ENCODE measurements at places on chromosomes 11 and 22. TPM values are rescaled to one million over a fixed set of nuclear protein-coding genes. Genes with fewer than 3 reads are reported as not detected.

GRCh38 chr11:78586452-78587046, 11.9 kb upstream of the NARS2 start:
- H3K4me3 ChIP-seq: no peak overlapping the region
- no peaks in the 10 kb centered on the region for H3K36me3 ChIP-seq
- DNase-seq: no peak
- no peaks in the 10 kb centered on the region for H3K4me1 ChIP-seq
- no peak overlapping the region for H3K27ac ChIP-seq

Gene PRDM11
- total RNA-seq: 22.5 TPM

GRCh38 chr11:73647459-73648100, 1.2 kb downstream of the PLEKHB1 start:
- peak; percentile 85 for DNase-seq
- H3K27me3 ChIP-seq: no peaks in the 10 kb centered on the region
- no peaks in the 10 kb centered on the region for H3K36me3 ChIP-seq
- no peak overlapping the region for H3K4me3 ChIP-seq
- H3K27ac ChIP-seq: no peak overlapping the region

GRCh38 chr22:43878831-43879550, 12.8 kb downstream of the PNPLA5 start:
- H3K4me3 ChIP-seq: no peak overlapping the region
- H3K36me3 ChIP-seq: no peaks in the 10 kb centered on the region
- peaks cover 3% of the 10 kb centered on the region for H3K27me3 ChIP-seq
- no peak overlapping the region for H3K27ac ChIP-seq
- H3K4me1 ChIP-seq: no peaks in the 10 kb centered on the region

DNA sequence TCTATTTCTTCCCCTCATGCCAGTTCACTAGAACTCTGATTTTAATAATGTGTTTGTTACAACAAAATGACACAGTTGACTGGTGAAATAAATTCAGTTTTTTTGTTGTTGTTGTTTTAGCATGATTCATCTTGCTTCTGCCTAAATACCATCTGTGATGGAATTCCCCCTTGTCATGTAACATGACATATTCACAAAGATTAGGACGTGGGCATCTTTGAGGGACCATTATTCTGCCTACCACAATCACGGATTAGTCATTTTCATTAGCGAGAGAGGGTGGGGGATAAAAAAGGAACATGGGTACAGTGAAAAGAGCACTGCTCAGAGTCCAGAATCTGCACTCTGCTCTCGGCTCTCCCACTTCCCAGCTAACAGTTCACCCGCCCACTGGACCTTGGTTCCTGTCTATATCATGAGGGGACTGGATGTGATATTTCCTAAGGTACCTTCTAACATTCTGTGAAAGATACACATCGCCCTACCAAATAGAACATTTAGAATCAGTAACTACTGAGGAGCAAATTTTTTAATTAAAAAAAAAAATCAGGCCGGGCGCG, 11.3 kb downstream of the HTATIP2 start:
- no peaks in the 10 kb centered on the region for H3K27me3 ChIP-seq
- H3K4me1 ChIP-seq: no peaks in the 10 kb centered on the region
- no peak for DNase-seq
- no peak overlapping the region for H3K27ac ChIP-seq
- H3K36me3 ChIP-seq: no peaks in the 10 kb centered on the region
- no peak overlapping the region for H3K4me3 ChIP-seq

Gene OR8J1
- not detected for total RNA-seq

DNA sequence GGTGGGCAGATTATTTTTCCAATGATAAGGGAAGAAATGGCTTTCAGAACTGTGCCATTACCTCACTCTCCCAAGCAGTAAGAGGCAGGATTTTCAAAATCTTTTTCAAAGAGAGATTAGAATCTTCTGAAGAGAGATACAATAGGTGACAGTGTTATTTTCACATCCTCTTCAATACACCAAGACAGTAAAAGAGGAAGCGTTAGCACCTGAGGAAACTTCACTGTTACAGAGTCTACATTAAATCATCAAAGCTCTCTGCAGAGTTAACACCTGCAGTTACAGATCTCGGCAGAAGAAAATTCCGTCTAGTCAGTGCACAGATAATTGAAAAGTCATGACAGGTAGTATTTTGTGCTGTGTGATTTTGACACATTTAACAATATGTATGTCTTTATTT, 144.9 kb downstream of the PGR start:
- no peaks in the 10 kb centered on the region for H3K27me3 ChIP-seq
- H3K27ac ChIP-seq: no peak overlapping the region
- no peaks in the 10 kb centered on the region for H3K4me1 ChIP-seq
- H3K4me3 ChIP-seq: no peak overlapping the region
- no peak for DNase-seq

- H3K4me3 ChIP-seq: no peak overlapping the region
- DNase-seq: no peak
- H3K36me3 ChIP-seq: no peaks in the 10 kb centered on the region
Observed at GRCh38 chr11:15896026-15896425, 460.3 kb downstream of the SOX6 start.

GRCh38 chr22:33658775-33659174, 261.5 kb downstream of the LARGE1 start:
- peaks cover 3% of the 10 kb centered on the region for H3K4me1 ChIP-seq
- no peaks in the 10 kb centered on the region for H3K27me3 ChIP-seq
- DNase-seq: peak; percentile 48
- H3K36me3 ChIP-seq: no peaks in the 10 kb centered on the region

Gene OAF
- 7.7 TPM for total RNA-seq

DNA sequence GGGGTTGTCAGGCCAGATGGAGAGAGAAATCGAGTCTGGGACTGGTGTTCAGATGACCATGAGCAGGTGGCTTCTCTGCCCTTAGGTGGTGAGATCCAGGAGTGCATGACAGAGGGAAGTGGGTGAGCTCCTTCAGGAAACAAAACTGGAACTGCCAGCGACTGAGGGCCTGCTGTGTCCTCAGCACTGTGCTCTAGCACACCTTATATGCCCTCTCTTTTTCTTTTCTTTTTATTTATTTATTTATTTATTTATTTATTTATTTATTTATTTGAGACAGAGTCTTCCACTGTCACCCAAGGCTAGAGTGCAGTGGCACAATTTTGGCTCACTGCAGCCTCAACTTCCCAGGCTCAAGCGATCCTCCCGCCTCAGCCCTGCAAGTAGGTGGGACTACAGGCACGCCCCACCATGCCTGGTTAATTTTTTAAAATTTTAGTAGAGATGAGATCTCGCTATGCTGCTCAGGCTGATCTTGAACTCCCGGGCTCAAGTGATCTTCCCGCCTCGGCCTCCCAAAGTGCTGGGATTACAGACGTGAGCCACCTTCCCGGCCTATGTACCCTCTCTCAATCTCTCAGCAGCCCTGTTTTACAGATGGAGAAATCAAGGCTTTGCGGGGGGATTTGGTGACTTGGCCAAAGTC, 14.8 kb upstream of the RASD2 start:
- H3K36me3 ChIP-seq: no peaks in the 10 kb centered on the region
- H3K4me3 ChIP-seq: no peak overlapping the region
- no peaks in the 10 kb centered on the region for H3K4me1 ChIP-seq
- no peak overlapping the region for H3K27ac ChIP-seq
- peaks cover 3% of the 10 kb centered on the region for H3K27me3 ChIP-seq

DNA sequence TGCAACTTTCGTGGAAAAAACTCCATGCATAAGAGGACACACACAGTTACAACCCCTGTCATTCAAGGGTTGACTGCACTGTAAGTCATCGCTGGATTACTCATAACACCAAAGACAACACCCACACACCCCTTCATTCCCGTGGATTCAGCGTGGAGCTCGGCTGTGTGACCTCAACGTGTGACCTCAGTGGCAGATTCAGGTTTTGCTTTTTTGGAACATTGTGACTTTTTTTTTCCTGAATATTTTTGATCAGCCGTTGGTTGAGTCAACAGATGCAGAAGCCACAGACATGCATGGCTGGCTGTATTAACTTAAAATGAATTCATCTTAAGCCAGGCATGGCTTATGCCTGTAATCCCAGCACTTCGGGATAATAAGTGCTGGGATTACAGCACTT, 19.7 kb upstream of the MUC5AC start:
- H3K27me3 ChIP-seq: no peaks in the 10 kb centered on the region
- no peaks in the 10 kb centered on the region for H3K4me1 ChIP-seq
- H3K4me3 ChIP-seq: no peak overlapping the region
- H3K36me3 ChIP-seq: no peaks in the 10 kb centered on the region
- H3K27ac ChIP-seq: no peak overlapping the region

DNA sequence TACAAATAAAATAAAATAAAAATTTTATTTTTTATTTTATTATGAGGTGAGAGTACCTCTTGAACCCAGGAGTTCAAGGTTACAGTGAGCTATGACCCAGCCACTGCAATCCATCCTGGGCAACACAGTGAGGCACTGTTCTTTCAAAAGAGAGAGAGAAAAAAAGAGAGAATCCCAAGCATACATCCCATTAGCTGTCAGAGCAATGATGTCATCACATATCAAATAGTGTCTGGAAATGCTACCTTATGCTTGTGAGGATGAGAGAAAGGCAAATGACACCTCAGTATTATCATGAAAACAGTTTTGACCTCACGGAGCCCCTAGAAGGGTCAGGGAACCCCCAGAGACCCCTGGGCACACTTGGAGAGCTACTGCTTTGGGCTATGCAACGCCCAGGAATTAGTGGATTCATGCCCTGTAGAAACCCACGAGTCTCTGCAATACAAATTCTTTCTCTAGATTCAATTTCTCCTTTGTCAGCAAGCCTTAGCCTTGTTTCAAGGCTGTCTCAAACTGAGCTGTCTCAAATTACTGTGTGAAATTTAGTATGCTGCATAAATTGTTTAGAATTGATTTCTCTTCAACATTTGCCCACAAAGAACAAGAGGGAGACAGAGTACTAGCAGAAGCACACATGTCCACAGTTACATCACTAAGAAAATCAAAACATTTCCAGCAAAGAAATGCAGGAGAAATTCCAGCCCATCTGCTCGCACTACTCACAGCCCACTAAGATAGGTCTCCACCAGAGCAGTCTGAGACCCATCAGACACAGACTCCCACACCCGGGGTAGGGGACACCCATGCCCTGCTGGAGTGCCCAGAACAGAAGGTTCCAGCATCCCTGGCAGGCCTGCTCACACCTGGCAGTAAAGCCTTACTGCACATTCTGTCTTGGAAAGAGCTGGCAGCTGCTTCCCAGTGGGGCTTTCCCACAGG, 18.1 kb downstream of the DGCR2 start:
- H3K36me3 ChIP-seq: no peaks in the 10 kb centered on the region
- peaks cover 10% of the 10 kb centered on the region for H3K4me1 ChIP-seq
- no peak overlapping the region for H3K4me3 ChIP-seq
- H3K27me3 ChIP-seq: no peaks in the 10 kb centered on the region

DNA sequence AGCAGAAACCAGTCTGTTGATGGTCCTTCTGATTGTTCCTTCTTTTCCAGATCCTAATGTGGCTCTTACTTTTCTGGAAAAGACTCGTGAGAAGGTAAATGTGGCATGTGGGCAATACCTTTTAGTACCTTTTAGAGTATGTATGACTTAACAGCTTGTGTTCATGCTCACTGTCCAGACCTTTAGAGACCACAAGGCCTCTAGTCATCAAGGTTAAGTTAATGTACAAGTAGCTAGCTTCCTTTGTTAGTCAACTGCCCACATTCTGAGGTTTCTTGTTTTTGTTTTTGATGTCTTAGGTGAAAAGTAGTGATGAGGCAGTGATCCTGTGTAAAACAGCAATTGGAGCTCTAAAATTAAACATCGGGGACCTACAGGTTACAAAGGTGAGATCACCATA, 7.6 kb downstream of the PSMD13 start:
- no peaks in the 10 kb centered on the region for H3K27me3 ChIP-seq
- no peaks in the 10 kb centered on the region for H3K4me1 ChIP-seq
- H3K27ac ChIP-seq: no peak overlapping the region
- DNase-seq: no peak
- H3K36me3 ChIP-seq: peaks cover 32% of the 10 kb centered on the region

DNA sequence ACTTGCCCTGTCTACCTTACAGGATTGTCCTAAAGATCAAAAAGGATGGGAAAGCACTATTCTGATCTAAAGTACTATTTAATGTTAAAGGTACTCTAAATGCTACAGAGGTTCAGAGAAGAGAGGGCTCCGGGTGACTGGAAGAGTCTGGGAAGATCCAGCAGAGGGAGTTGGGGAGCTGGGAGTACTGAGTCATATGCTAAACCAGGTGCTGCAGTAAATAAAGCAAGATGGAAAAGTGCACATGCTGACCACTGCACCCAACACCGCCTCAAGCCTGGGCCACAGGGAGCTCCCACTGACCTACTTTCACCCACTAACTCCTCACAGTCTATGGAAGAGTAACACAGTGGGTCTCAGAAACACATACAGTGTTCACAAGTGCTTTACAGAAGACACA, 49.3 kb downstream of the WT1 start:
- H3K27ac ChIP-seq: no peak overlapping the region
- no peaks in the 10 kb centered on the region for H3K4me1 ChIP-seq
- H3K27me3 ChIP-seq: no peaks in the 10 kb centered on the region
- H3K4me3 ChIP-seq: no peak overlapping the region
- peak; percentile 12 for DNase-seq
- no peaks in the 10 kb centered on the region for H3K36me3 ChIP-seq

DNA sequence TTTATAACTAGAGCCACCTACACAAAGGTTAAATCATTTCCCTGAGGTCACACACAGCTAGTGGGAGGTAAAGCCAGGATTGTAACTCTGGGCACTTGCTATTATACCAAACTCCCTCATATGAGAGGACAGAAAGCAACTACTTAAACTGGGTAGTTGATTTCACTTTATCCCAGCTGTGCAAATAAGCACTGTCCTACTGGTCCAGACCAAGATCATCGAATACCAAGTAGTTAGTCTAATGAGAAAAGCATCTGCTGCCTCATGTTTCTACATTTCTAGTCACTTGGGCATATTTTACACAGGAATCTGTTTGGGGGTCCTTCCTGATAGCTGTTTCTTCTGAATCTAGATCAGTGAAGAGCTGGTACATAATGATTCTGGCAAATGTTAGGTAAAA, 178.6 kb upstream of the NARS2 start:
- no peaks in the 10 kb centered on the region for H3K27me3 ChIP-seq
- no peak overlapping the region for H3K4me3 ChIP-seq
- peaks cover 5% of the 10 kb centered on the region for H3K36me3 ChIP-seq
- H3K27ac ChIP-seq: no peak overlapping the region
- H3K4me1 ChIP-seq: no peaks in the 10 kb centered on the region

DNA sequence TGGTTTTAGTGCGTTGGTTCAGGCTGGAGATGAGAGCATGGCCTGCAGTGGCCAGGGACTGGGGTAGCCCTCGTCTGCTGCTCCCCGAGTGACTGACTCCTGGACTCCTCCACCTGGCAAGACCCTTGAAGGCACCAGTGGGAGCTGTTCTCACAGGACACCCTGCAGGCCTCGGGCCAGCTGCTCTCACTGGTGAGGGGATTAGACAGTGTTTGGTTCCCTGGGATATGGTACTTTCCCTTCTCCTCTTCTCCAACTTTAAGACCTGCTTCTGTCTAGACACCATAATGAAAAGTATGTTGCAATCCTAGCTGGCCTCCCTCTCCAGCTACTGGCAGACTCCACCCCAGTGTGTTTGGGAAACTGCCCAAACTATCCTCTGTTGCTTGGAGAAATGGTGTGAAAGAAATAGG, 168.8 kb upstream of the CADM1 start:
- H3K27me3 ChIP-seq: no peaks in the 10 kb centered on the region
- peaks cover 6% of the 10 kb centered on the region for H3K4me1 ChIP-seq
- no peak overlapping the region for H3K27ac ChIP-seq

Data from lung (tissue), 17 donors.